Bone marrow (tissue), 2 donors: ENCODE measurements at places on chromosomes 2 and 18.
A peak's percentile ranks its signal among the peaks of the same experiment; 100 is the strongest.

- no peak for DNase-seq
Measured at GRCh38 chr2:178911039-178911438, 103.8 kb upstream of the TTN start.

DNA sequence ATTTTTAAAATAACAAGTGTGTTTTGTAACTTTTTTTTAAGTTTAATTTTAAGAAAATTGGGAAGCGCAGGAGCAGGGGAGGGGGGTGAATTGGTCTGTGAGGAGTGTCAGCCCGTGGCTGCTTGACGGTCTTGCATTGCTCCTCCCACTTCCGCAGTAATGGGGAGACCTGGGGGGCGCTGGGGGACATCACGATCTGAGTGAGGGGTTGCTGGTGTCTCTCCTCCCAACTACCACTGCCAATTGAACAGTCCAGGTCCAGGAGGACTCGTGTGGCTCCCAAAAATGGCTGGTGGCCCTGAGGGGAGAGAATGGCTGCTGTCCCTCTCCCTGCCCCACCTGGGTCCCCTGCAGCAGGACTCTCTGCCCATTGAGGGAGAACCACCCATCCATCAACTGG is 57.4 kb upstream of the SMAD7 start:
- DNase-seq = no peak

GRCh38 chr2:8231902-8232301 is 450.0 kb upstream of the ID2 start:
- no peak for DNase-seq

DNA sequence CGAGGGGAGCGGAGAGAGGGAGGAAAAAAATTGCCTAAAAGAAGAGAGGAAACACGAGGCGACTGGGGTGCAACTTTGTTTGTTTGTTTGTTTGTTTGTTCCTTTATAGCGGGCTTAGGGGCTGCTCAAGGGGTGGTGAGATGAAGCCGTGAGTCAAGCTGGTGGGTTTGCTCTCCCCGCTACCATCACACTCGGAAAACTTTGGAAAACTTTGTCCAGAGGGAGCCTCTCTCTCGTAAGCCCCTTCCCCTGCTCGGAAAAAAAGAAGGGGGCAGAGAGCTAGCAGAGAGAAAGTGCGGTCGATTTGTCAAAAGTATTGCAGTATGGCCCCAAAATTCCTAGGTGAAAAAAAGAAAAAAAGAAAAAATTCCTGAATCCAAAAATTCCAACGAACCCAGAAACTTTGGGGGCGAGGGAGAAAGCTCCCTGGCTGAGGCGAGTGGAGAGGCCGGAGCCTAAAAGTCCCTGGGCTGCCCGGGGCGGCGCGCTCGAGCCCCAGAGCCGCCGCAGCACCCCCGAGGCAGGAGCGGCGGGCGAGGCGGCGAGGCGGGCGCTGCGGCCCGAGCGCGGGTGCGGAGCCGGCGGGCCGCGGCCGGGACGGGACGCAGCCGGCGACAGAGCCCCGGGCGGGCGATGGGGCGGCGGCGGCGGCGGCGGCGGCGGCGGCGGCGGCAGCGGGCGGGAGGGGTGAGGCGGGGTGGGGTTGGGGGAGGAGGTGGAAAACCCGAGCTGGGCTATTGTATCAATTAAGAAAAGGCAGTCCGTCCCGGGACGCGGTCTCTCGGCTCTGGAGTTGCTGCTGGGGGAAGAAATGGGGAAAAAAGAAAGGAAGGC is 558 bp upstream of the CYP26B1 start:
- no peak for DNase-seq

- DNase-seq = no peak
Measured at GRCh38 chr2:161796192-161796591, 172.0 kb downstream of the SLC4A10 start.

- no peak for DNase-seq
Measured at GRCh38 chr18:25825056-25825455, 265.4 kb downstream of the SS18 start.

GRCh38 chr2:148627224-148627623 is 17.3 kb upstream of the EPC2 start:
- no peak for DNase-seq

DNA sequence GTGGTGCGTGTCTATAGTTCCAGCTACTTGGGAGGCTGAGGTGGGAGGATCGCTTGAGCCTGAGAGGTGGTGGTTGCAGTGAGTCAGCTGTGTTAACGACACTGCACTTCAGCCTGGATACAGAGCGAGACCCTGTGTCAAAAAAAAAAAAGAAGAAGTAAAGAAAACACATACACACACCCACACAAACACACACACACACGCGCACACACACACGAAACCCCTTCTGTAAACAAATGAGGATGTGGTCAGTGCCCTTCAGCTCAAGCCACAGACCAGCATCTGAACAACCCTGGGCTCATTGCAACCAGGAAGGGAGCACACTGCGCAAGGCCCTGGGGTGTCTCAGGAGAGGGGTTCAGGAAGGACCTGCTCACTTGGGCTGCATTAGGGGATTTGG is 47.9 kb upstream of the KCNF1 start:
- DNase-seq = peak; percentile 5

- no peak for DNase-seq
Measured at GRCh38 chr2:100964222-100964621, 37.9 kb upstream of the RPL31 start.

DNA sequence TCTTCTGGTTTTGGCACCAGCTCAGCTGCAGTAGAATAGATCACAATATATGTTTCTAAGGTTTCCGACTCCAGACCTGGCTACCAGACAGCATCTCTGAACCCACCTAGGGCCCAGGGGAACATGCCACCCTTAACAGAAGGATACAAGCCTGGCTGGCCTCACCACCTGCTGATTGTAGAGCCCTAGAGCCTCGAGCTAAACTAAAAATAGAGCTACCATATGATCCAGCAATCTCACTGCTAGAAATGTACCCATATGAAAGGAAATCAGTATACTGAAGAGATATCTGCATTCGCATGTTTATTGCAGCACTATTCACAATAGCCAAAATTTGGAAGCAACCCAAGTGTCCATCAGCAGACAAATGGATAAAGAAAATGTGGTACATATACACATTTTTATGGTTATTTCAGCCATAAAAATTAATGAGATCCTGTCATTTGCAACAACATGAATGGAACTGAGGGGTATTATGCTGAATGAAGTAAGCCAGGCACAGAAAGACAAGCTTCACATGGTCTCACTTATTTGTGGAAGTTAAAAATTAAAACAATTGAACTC is 242.4 kb upstream of the SLC39A10 start:
- no peak for DNase-seq

DNA sequence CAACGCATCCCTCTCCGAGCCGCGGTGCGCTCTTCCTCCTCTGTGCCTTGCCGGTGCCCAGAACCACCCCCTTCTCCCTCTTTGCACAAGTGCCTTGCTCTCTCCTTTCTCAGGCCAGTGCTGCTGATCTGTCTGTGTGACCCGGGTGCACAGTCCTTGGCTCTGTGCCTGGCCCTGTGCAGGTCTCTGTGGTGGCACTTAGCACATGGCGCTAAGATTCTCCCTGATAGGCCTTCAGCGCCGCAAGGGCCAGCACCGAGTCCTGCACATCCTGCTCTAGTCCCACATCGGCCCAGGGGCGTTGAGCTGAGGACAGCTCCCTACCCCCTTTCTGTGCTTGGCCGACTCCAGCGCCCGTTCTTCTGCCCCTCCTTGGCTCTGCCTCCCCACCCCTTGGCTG is 136.1 kb downstream of the NEDD4L start:
- DNase-seq = no peak

DNA sequence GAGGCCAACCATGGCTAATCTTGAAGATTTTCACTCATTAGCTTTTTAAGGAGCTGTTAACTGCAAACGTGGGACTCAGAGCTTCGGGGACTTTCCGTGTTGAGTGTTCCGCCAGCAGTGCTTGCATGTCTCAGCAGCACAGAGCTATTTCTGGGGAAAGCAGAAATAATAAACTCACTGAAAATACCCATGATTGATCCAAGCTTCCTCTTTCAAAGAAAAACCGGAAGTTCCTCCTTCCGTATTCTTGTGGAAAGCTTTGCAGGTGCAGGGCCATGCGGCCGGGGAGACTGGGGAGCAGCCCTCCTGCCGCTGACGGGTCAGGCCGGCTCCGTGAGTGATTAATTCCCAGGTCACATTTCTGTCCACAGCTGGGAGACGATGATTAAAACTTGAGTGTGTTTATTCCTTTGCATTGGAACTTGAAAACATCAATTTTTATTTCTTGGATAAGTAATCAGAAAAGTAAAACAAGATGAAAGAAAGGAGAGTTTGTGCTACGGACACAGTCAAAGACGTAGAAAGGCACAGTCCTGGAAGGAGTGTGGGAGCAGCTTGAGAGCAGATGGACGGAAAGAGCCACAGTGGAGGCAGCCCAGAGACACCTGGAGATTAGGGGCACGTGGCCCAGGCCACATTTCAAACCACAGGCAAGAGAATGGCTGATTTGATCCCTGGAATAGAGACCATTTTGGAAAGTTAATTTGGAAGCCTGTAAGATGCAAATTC is 54.2 kb upstream of the CTDP1 start:
- peak; percentile 80 for DNase-seq

- DNase-seq = no peak
Measured at GRCh38 chr18:6775702-6776101, 46.2 kb downstream of the ARHGAP28 start.

- DNase-seq = no peak
Measured at GRCh38 chr2:215981115-215981514, 32.2 kb downstream of the MREG start.

DNA sequence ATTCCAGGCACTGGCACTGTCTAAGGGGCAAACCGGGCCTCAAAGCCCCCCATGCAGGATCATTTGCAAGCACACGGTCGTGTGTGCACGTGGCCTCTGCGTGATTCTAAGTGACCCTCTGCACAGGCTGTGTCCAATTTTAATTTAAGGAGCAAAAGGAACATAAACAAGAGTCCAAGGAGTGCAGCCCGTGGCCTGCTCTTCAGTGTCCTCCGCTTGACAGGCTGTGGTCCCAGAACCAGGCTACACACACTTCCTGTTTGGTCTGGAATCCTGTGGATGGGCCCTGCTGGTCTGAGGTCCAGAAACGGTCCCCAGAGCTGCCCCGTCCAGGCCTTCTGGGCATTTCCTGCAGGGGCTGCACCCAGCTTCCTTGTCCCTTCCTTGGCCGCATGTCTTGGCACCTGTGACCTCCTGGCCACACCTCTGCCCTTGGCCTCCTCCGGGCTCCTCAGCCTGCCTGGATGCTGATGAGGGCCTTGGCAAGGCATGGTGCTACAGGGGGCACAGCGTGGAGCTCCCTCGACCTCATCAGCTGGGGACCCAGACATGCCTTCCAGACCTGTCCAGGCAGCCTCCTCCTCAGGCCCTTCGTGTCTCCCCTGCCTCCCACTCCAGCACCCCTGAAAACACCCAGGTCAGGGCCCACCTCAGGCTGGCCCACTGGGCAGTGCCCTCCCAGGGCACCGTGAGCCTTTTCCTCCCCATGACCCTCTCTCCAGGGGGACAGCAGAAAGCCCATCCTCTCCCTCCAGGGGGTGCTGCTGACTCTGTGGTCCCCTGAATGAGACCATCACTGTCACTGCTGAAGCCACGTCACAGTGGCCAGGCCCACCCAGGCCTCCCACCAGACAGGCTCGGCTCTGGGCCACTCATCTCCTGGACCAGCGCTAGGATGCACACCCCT is 136.4 kb upstream of the GPC1 start:
- no peak for DNase-seq

DNA sequence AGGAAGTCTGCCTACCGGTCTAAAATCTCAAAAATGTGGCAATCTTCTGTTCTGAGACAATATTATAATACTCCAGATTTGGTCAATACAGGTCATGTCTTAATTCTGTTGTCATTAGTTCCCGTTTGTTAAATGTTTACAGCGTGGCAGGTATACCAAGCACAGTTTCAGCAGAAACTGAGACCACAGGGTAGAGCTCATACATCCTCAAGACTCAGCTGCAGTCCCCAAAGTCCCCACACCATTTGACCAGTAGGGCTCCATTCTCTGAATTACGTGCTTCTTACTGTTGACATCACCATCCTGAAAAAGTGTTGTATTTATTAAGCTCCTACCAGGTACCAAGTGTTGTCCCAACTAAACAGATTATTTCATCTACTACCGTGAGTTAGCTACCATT is 157.1 kb downstream of the MC4R start:
- DNase-seq = no peak

DNA sequence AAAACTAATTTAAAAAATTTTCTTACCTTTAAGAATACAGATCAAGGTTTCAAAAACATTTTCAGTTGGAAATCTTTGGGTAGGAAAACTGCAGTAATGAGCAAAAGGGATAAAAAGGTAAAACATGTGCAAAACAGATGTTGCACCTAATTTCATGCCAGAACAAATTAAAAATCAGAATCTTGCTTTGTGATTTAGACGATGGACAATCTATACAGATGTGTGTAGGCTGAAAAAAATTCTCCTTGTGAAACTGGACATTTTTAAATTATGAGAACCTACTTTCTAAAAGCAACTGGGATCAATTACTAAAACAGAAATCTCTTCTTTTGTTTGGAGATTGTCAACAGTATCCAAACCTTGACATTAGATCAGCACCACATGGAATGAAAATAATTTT is 183.2 kb upstream of the ITGA4 start:
- DNase-seq = no peak

DNA sequence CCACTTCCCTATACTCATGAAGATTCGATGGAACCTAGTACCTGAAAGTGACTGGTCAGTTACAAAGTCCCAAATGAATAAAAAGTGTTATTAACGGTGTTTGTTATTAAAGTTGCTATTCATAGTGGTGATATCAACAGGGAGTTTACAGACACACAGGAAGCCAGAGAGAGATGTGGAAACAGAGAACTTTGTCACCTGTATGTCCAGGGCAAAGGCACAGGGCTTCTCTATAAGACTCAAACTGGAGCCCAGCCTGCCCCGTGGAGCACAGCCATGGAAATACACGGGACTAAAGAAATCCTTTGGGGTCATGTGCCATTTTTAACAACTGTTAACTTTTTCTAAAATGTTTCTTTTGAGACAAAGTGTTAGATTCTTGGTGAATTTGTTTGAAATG is 68.5 kb downstream of the KLF7 start:
- DNase-seq = no peak

- DNase-seq = no peak
Measured at GRCh38 chr2:212299943-212300342, 238.7 kb downstream of the ERBB4 start.

GRCh38 chr2:8004250-8004681 is 677.6 kb upstream of the ID2 start:
- no peak for DNase-seq

- no peak for DNase-seq
Measured at GRCh38 chr2:119820275-119820674, 60.6 kb downstream of the PTPN4 start.

DNA sequence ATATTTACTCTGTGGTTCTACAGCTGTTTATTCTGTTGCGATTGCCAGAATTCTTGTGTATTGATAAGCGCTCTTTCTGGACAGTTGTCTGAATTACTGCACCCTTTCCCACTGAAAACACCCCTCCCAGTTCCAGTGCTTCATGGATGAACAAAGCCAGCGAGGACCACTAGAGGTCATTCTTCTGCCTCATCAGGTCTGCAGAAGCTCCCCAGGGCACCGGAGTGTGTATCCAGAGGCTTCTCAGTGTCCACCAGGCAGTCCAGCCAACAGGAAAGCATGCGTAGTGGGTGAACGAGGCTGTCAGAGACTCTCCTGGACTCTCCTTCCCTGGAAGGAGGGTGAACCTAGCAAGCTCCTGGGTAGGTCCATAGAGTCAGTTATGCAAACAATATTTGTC is 40.6 kb upstream of the INHBB start:
- no peak for DNase-seq
